ENCODE measurements at places on chromosomes 2 and 18.
A peak's percentile ranks its signal among the peaks of the same experiment; 100 is the strongest.

DNA sequence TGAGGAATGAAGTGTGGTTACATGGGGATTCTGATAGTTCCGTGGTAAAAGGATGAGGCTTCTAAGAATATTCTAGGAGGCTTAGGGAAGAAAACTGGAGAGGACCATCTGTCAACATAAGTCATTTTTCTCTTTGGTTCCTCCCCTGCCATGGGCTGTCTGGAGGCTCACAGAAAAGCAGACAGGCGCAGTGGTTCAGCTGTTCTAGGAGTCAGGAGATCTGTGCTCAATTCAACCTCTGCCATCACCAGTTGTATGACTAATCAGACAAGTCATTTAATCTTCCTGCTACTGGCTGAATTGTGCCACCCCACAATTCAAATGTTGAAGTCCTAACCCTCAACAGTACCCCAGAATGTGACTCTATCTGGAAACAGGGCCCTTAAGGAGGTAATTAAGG is 36.4 kb downstream of the ADAM17 start:
- no peak for DNase-seq

DNA sequence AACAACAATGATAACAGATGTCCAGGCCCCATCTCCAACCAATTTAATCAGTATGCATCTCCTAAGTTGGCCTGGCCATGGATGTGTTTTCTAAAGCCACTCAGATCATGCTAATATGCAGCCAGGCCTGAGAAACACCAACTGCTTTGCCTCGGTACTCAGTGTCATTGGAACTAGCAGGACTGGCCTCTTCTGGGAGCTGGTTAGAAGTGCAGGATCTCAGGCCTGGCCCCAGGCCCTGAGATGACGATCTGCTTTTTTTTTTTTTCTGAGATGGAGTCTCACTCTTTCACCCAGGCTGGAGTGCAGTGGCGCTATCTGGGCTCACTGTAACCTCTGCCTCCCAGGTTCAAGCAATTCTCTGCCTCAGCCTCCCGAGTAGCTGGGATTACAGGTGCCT is 69.1 kb downstream of the IRS1 start:
- DNase-seq = no peak

- DNase-seq = no peak
These were observed 103.4 kb upstream of the RASGRP3 start for GRCh38 chr2:33372940-33373553.

- no peak for DNase-seq
These were observed 73.5 kb downstream of the LIMS1 start for GRCh38 chr2:108607706-108608301.

- DNase-seq = no peak
These were observed 84.8 kb upstream of the RAB6C start for GRCh38 chr2:129894616-129895015.

GRCh38 chr2:132384491-132385151 is 32.0 kb upstream of the GPR39 start:
- no peak for DNase-seq

- DNase-seq = no peak
These were observed 76.4 kb downstream of the SKA1 start for GRCh38 chr18:50451100-50451842.

DNA sequence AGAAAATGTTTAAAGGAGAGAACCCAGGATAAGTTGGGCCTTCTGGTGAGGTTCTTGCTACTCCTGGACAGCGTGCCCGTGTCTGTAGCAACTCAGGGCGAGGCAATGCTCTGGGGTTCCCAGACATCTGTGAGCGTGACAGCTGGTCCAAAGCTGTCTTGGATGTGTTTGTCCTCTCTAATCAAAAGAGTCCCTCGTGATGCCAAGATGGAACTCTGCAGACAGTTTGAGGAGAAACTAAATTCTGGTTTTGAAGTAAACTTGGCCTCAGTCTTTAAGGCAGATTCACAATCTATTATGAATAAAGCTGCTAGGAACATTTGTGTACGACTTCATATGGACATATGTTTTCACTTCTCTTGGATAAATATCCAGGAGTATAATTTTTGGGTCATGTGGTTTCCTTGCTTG is 47.3 kb downstream of the TMEM17 start:
- no peak for DNase-seq

GRCh38 chr2:143505542-143505941 is 376.3 kb downstream of the ARHGAP15 start:
- DNase-seq = no peak

GRCh38 chr2:191478799-191479679 is 198.9 kb upstream of the NABP1 start:
- DNase-seq = no peak

GRCh38 chr2:186423481-186423880 is 62.6 kb upstream of the ZC3H15 start:
- no peak for DNase-seq

DNA sequence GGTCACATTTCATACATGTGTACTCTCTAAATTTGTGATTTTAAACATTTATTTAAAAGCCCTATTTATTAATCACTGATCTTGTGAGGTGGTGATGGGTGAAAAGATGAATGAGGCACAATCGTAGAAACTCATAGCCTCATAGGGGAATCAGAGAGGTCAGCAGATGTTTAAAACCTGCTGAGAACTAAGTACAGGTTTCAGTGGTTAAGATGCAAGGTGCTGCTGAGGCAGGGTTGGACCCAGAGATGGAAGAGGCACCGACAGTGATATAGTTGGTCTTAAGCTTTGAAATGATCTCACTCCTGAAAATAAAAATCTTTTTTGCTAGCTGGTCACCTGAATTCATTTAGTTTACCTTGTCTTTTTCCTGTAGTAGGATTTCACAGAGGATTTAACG is 49.6 kb downstream of the LINC00305 start:
- no peak for DNase-seq

DNA sequence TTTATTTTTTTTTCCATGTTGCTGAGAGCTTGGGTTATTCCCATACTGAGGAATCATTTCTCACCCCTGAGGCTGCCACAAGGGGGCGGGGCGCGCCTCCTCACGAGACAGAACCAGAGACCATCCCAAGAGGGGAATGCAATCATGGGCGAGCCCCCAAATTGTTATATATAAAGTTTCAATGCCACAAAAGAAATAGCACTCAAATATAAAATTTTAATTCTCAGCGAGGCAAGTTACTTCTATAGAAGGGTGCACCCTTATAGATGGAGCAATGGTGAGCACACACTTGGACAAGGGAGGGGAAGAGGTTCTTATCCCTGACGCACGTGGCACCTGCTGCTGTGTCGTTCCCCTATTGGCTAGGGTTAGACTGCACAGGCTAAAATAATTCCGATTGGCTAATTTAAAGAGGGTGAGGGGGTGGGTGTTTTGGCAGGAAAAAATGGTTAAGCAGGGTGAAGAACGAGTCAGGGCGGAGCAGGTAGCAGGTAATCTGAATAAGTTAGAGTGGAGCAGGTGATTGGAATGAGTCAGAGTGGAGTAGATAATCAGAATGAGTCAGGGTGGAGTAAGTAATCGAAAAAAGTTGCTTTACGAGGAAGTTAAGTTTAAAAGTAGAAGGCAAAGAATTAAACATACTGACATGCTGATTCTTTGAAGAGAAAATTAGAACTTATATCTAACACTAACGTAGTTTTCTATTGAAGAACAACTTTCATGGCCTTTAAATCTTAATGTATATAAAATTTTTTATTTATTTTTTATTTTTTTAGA is 177.5 kb downstream of the MTCL1 start:
- DNase-seq = no peak

DNA sequence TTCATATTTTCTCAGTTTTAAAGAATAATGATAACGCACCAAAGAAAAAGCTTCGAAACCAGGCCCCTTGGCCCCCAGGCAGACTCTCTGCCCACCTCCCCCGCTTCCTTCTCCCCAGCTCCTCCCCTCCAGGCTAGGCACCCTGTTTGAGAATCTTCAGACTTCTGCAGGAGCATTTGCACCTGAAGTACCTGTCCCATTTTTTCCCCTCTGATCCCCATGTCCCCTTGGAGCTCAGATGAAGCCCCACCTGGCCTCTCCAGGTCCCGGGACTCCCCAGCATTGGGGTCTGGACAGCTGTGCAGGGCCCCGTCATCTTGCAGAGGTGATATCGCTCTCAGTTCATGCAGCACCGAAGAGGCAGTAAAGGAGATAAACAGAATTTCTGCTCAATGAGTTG is 35.5 kb upstream of the KLHL29 start:
- DNase-seq = no peak

DNA sequence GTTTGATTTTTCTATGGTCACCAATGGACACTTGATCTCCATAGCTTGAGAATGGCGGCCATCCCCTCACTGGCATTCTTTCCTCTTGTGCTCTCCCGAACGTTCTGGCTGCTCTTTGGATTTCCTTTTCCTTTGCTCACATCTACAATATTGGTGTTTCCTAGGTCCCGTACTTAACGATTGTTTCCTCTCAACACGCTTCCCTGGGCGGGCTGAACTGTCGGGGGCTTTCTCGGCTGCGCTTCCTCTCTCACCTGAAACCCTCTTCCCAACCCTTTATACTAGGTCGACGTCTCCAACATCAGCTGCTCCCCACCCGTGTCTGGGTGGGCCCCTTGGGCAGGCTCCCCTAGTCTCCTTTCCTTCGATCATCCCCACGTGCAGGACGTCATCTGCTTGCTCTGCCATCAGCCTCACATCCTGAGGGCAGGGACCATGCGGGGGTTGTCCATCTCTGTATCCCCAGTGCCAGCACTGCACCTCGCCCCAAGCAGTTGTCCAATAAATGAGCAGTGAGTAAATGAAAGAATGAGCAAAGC is 634 bp upstream of the DIS3L2 start:
- DNase-seq = peak; percentile 57

GRCh38 chr2:113138428-113139322 is 11.3 kb downstream of the IL1RN start:
- no peak for DNase-seq

DNA sequence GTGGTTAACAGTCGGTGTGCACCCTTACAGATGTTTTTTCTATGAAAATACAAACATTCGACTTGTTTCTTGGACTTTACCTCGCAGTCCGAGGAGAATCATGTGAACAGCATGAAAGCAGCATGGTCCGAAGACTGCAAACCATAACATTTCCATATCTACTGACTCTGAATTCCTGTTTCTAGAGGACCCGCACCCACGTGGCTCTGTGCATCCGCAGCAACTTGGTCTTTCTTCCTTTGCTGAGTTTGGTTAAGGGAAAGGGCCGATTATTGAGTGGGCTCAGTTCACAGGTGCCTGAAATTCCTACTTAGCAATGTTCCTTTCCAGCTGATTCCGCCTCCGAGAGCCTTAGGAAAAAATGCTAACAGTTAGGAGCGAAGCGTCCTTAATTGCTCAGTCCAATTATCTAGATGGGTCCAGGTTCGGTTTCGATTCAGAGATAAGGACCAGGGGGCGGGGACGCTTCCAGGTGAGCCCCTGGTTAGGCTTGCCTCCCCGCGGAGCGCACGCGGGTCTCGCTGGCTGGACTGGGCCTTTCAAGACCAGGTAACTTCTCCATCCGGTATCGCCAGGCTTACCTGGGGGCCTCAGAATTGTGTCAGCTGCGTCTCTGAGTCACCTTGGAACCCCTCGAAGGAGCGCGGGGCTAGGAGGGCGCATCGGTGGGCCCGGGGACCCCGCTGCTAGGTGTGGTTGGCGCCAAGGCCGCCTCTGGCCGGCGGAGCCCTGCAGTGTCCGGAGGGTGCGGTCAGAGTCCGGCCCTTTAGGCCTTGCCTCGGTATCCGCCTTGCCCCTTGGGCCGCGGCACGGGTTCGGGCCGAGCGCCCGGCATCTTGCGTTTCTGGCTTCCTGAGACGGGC is 1.1 kb upstream of the B3GNT2 start:
- DNase-seq = no peak

DNA sequence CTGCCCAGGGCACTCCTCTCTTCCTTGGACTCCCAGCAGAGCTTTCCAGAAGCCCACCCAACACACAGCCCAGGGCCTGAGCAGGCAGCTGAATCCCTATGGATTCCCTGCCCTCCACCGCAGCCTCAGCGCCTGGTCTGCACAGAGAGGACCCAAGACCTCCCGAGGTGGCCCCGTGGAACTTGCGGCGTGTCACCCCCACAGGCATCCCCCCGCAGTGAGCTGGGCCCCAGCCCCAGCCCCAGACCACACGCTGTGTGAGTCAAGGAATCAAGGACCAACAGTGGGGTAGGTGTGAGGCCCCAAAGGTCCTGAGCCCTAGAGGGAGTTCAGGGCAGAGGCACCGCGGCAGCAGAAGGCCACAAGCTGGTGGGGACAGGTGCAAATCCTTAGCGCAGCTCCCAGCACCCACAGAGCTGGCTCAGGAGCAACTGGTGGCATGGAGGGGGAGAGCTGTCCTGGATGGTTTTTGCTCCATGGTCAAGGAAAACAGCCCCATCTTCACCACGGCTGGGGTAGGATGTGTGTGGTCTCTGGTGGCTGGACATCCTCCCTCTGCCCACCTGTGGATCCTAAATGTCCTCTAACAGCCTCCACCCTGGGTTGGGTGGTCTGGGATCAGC is 8.5 kb downstream of the HS6ST1 start:
- DNase-seq = no peak

GRCh38 chr18:50053111-50053510 is 141.8 kb downstream of the MYO5B start:
- no peak for DNase-seq

- DNase-seq = no peak
These were observed 104.9 kb downstream of the RPRM start for GRCh38 chr2:153373510-153374279.

DNA sequence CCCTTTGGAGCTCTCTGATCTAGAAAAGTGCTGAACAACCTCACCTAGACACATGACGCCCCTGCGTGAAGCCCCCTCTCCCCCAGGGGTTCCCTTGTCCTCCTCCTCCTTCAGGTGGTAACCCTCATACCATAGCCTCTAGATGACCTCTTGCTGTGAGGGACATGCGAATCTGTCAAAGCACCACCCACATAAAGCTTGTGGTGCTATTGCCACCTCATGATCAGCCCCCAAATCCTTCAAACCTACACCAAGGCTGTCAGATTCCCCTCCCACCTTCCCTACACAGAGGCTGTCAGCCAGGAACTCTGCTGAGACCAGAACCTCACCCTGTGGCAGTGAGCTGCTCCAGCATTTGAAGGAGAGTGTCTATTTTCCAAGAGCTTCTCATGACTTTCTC is 43.1 kb upstream of the TEX51 start:
- DNase-seq = no peak

DNA sequence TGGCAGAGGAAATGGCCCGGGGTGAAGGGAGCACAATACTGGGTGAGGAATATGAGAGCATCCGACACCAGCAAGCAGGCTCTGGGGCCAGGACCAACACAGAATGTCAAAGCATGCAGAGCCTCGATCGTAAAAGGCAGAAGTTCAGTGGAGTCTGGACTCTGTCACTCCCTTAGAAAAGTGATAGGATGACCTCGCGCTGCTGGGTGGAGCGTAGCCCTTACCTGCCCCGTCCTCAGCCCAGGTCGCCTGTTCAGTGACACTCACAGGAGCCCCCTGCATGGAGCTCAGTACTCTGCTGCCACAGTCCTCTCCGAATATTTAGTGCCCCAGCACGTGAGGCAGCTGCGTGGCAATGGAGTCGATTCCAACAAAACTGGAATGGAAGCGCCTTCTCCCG is 236.7 kb upstream of the MYT1L start:
- no peak for DNase-seq

GRCh38 chr2:96136129-96136720 is 2.1 kb downstream of the ASTL start:
- DNase-seq = no peak

GRCh38 chr18:54612237-54612636 is 21.2 kb downstream of the DYNAP start:
- DNase-seq = no peak

Data from activated CD4-positive, alpha-beta T cell treated with anti-CD3 and anti-CD28 coated beads, Interleukin-2, amount 50 U/mL, for 48 hours (primary cell).